CD4-positive, alpha-beta T cell treated with Interleukin-4 for 4 hours (primary cell): ENCODE measurements at places on chromosomes 12 and 14.

DNA sequence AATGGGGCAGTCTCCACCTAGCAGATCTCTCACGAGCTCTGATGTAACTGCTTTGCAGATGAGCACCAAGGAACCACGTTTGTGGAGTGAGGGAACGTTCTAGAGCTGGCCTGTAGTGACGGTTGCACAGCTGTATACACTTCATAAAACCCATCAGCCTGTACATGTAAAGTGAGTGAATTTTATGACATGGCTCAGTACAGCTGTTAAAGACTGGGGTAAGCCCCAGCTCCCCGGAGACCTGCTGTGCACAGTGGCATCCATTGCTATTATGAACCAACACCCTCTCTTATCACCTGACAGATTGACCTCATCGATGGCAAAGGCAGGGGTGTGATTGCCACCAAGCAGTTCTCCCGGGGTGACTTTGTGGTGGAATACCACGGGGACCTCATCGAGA is 20.6 kb downstream of the KMT5A start:
- DNase-seq = no peak

DNA sequence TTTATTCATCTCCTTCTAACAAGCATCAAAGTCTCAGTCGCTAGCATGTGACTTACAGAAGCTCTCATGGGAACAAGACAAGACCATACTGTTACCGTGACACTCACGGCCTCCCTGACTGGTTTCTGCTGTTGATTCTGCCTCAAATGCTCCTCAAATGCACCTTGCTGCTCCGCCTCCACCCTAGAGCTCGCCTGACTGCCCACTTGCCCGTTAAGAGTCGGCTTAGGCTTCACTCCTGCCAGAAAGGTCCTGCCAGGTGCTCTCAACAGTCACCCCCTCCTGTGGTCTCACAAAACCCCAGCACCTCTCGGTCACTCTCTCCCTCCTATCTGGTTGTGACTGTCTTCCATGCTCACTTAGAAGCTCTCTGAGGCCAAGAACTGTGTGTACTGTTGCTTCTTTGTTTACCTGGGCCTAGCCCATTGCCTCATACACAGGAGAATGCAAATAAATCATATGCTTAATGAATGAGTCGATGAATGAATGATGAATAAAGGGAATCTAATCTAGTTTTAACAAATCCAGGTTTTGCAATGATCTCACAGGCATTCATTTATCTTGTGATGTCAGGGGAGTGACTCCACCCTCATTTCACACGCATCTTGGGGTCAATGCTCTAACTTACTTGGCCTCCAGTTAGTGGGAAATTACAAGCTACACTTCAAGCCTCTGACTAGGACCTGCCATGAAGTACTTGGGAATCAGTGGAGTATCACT is 41.3 kb downstream of the SSH1 start:
- no peak for DNase-seq

GRCh38 chr12:92561543-92561899 is 141.3 kb upstream of the PLEKHG7 start:
- DNase-seq = no peak

DNA sequence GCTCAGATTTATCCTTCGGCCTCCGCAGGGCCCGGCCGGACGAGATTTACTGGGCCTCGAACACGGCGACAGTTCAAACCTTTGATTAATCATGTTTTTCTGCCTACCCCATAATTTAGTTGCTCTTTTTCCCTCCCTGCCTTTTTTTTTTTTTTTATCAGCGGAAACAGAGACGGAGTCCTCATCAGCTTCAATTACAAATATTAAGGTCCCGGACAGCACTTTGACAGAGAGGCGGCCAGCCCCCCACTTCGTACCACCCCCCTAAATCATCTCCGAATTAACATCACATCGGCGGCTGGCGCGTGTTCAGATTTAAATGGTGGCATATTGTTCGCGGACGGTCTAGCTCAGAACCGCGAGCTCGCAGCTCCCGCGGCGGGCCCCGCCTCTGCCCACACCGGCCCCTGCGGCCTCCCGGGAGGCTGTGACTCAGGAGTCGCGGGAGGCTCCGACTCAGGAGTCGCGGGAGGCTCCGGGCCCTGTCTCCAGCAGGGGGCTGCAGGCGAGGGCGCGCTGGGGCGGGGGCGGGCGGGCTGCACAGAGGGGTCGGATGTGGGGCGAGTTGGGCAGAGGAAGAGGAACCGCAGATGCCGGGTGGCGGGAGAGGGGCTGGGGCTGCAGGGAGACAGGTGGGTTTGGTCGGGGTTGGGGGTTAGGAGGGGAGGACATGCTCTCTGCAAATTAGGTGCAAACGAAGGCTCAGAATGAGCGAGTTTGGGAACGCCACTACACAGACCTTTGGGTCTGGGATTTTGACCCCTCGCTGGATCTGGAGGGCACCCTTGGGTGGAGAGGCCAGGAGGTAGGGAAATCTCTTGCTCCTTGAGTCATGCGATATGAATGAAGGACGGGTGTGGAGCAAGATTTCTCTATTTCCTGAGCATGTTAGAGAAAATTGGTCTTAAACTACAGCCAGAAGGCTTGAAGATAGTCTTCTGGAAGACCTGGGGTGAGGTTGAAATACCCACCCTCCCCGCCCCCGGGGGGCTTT is 19.6 kb upstream of the ATP5MC2 start:
- DNase-seq = no peak

- no peak for DNase-seq
Observed at GRCh38 chr12:18888047-18888446, 150.1 kb downstream of the CAPZA3 start.

DNA sequence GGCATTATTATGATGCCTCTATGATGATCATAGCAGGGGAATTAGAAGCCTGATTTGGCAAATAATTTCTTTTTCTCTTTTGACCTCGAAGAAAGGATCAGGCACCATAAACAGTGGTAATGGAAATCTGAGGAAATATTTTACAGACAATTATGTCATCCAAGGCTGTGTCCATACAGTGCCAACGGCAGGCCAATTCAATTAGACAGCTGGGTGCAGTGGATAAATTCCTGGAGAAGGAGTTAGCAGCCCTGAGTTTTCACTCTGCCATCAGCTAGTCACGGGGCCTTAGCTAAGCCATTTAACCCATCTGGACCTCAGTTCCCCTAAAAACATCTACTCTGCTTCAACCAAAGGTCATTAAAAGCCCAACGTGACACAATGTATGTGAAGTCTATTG is 4.1 kb downstream of the TPH2 start:
- DNase-seq = no peak
